NCI-H345 (cell line): ENCODE measurements at places on chromosomes 6 and 20.

GRCh38 chr6:20997143-20997769, 463.0 kb downstream of the CDKAL1 start:
- DNase-seq: no peak

DNA sequence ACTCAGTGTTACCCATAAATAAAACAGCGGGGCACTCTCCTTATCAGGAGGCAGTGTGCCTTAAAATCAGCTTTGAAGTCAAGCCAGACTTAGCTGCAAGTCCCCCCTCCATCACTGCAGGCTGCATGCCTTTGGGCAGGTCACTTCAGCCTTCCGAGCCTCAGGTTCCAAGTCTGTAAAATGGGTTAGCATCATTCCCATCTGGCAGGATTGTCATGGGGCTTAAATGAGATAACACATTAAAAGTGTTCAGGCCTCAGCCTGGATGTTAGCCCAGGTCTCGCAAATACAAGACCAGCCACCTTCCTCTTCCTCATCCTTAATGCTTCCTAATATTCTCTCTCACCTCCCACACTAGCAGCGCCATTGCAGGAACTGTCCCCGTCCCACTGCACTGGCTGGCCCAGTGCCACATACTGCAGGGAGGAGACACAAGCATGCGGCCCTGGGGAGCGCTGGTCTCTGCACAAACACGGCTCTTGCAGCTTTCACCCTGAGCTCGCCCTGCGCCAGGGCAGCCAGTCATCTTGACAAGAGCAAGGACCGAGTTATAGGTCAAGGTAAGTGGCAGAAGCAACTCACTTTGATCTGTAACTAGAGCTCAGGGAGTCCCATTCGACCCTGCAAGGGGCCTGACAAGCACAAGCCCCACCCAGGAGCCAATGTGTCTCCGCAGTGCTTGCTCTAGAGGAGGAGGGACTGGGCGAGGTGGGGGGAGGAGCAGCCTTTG, 564.6 kb upstream of the AGPAT4 start:
- DNase-seq: no peak

- DNase-seq: no peak
These were observed 968 bp downstream of the LAMA2 start for GRCh38 chr6:128883906-128884305.

- DNase-seq: peak; percentile 27
These were observed 548 bp upstream of the TMEM74B start for GRCh38 chr20:1185316-1185741.

- peak; percentile 87 for DNase-seq
These were observed 88.3 kb downstream of the SLX4IP start for GRCh38 chr20:10523443-10523842.

DNA sequence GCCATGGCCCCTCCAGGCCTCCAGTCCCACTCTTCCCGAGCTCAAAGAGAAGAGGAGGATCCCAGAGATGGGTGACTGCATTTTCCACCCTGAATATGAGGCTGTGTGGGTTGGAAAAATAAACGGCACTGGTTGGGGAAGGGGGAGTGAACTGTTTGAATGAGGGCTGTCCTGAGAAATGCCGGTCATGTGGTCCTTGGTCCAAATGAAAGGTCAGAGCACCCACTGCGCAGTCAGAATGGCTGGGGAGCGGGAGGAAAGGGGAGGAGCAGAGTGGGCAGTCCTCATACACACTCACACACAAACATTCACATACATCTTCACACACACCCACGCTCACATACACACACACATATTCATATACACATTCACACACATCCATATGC, 83.1 kb downstream of the MRPL14 start:
- no peak for DNase-seq
